ENCODE measurements at places on chromosomes 4 and X. TPM values are rescaled to one million over a fixed set of nuclear protein-coding genes. Genes with fewer than 3 reads are reported as not detected.

The TCEAL6 gene
- not detected for total RNA-seq

DNA sequence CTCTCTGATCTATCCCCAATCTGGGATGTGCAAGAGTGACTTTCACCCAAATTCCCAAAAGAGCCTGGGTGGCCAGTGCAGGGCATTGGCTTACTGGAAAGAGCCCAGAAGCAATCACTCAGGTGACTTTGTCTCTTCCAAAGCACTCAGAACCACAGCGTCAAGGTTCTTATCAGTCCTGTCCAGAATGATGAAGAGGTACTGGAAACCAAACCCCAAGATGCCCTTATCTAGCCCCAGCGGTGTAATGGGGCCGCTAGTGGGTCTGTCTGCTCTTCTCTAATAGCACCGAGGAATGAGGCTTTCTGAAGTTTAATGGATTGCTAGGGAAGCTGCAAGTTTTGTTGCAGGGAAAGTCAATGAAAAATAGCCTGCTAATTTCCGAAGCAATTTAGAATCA is 21.6 kb downstream of the CLNK start:
- no peak overlapping the region for H3K4me3 ChIP-seq
- no peaks in the 10 kb centered on the region for H3K36me3 ChIP-seq
- peaks cover 54% of the 10 kb centered on the region for H3K27me3 ChIP-seq
- H3K27ac ChIP-seq, result no peak overlapping the region
- no peaks in the 10 kb centered on the region for H3K4me1 ChIP-seq

The SSX4B gene
- not detected for total RNA-seq

The HS3ST1 gene
- total RNA-seq, result 2.4 TPM

The MAGEC1 gene
- not detected for total RNA-seq

GRCh38 chrX:114841051-114841450 is 176.4 kb downstream of the IL13RA2 start:
- no peaks in the 10 kb centered on the region for H3K4me1 ChIP-seq
- no peaks in the 10 kb centered on the region for H3K27me3 ChIP-seq
- no peak for DNase-seq
- H3K27ac ChIP-seq, result no peak overlapping the region
- H3K36me3 ChIP-seq, result no peaks in the 10 kb centered on the region

DNA sequence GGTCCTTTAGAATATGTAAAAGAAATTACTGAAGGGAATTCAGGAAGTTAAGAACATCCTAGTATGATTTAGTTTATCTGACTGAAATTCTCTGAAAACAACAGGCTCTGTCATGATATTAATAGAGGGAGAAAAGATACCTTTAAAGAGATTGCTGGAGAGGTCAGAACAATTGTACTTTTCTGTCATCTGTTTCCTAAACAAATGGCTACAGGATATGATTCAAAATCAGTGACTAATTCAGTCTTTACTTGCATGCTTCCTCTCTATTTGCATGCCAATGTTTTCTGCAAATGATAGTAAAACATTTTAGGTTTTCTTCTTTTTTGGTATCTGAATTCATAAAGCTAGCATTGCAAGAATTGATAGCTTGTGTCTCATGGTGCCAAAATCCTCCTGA is 616.7 kb upstream of the PCDH7 start:
- no peak for DNase-seq
- H3K4me1 ChIP-seq, result no peaks in the 10 kb centered on the region
- no peak overlapping the region for H3K4me3 ChIP-seq
- no peaks in the 10 kb centered on the region for H3K36me3 ChIP-seq

The PDGFRA gene
- 24.8 TPM for total RNA-seq

DNA sequence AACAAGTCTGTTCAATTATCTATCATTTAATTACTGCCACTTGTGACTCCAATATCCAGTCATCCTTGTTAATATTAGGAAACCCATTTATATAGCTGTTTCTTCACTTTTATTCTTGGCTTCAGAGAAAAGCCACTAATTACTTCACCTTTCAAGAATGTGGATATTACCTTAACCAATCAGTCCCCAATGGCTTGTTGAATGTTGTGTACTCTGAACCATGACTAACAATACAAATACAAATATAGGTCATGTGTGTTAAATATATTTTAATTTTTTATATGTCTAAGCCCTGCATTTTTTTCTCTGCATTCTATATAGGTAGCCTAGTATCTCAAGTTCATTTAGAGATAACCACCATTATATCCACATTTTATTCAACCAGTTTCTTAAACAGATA is 1513.4 kb upstream of the AGA start:
- H3K4me3 ChIP-seq, result no peak overlapping the region
- no peaks in the 10 kb centered on the region for H3K27me3 ChIP-seq
- DNase-seq, result no peak
- no peaks in the 10 kb centered on the region for H3K4me1 ChIP-seq
- H3K27ac ChIP-seq, result no peak overlapping the region

The MTTP gene
- 3.7 TPM for total RNA-seq

The CT45A3 gene
- total RNA-seq, result not detected

DNA sequence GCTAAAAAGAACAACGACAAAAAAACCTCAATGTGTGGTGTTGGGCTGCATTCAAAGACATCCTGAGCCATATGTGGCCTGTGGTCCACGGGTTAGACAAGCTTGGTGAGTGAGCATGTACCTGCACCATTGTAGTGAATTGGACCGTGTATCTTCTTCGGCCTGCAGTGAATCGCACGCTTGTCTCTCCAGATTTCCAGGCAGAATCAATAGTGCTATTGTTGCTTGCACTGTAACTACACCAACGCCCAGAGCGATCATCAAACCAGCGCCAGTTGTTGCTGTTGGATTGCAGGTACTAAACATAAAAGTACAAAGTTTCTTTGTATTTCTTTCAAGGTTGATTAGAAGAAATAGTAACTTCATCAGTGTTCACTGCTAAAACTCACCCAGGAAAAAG is 101.6 kb downstream of the HUWE1 start:
- no peak for DNase-seq
- H3K36me3 ChIP-seq, result peaks cover 98% of the 10 kb centered on the region
- no peaks in the 10 kb centered on the region for H3K27me3 ChIP-seq
- H3K4me3 ChIP-seq, result no peak overlapping the region
- H3K4me1 ChIP-seq, result no peaks in the 10 kb centered on the region

The ENPP6 gene
- total RNA-seq, result not detected

DNA sequence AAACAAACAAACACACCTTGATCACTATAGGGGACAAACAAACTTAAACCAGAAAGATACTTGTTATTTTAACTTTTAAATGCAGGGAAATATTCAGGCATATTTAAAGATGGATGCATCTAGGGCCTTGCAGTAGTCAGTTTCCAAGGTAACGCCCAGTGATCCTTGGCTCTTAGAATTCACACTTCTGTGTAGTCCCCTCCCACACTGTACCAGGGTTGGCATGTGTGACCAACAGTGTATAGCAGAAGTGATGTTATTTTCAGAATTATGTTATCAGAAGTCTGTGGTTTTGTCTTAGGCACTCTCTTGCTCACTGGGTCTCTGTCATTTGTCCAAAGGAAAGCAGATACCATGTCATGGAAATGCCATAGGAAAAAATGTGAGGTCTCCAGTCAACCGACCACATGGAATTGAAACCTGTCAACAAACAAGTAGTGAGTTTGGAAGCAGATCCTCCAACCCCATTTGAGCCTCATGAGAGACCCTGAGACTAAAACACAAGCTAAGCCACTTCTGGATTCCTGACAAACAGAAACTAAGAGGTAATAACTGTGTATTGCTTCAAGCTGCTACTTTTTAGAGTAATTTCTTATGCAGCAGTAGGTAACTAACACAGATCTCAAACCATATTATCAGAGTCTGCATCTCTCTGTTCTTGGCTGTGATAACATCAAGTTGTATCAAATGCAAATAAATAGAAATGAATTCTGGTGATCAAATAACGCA is 670.3 kb downstream of the KCTD8 start:
- no peaks in the 10 kb centered on the region for H3K36me3 ChIP-seq
- H3K4me3 ChIP-seq, result no peak overlapping the region
- H3K27me3 ChIP-seq, result no peaks in the 10 kb centered on the region

The SCLT1 gene
- 10.3 TPM for total RNA-seq

DNA sequence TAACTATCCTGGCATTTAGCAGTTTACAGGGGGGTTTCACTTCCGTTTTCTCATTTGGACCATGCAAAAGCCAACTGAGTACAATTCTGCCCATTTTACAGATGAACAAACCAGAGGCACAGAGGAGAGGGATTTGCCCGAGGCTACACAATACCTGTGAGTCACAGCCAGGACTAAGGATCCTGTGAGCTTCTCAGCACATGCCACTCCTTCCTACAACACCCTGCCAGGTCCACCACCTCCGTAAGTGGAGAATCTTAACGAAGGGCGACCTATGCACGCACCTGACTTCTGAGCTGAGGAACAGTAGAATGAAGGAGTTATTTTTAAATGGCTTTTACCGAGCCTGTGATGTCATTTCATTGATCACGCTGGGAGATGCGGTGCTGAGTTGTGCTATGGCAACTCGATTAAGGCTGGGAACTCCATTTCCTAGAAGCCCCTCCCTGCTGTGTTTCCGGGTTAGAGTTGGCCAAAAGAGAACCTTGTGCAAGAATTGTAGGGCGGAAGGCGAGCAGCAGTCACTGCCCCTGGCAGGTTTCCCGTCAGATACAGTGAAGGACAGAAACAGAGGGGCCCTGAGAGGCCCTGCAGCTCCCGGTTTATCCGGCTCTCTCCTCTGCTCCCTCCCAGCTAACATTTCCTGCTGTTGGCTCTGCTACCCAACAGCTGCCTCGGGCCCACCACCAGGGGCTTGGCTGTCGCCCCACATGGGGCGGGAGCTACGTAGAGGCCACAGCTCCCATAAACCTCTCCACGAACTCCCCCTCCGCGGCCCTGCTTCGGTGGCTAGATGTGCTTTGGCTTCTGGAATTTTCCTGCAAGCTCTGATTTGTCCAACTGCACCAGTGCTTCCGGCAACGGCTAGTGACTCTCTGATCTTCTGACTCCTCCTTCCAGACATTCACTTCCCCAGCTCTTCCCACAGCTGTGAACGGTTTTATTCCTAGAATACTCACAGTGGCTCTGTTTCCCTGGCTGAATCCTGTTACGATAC is 75.1 kb upstream of the USP9X start:
- peak overlapping the region; percentile 57 for H3K4me3 ChIP-seq
- peak; percentile 73 for DNase-seq
- peaks cover 9% of the 10 kb centered on the region for H3K4me1 ChIP-seq
- H3K27me3 ChIP-seq, result no peaks in the 10 kb centered on the region
- H3K27ac ChIP-seq, result peak overlapping the region; percentile 89

The CENPVL2 gene
- not detected for total RNA-seq

- H3K27ac ChIP-seq, result no peak overlapping the region
- H3K27me3 ChIP-seq, result peaks cover 9% of the 10 kb centered on the region
- no peak for DNase-seq
- no peaks in the 10 kb centered on the region for H3K36me3 ChIP-seq
Observed at GRCh38 chrX:140087875-140088274, 122.6 kb upstream of the CXorf66 start.

DNA sequence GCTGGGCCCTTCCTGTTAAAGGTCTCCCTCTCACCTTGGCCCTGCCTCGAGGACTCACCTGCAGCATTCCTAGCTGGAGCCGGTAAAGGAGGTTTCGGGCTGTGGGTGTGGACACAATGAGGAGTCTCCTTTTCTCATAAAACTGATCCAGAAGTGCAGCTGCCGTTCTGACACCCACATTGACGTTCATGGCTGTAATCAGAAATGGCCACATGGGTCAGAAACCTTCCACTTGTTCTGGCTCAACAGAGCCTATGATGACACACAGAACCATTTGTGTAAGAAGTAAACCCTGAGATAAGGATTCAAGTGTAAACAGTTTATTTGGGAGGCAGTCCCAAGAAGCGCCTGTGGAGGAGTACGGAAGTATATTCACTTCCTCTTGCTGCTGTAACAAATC is 63.8 kb downstream of the SRPX start:
- H3K4me1 ChIP-seq, result no peaks in the 10 kb centered on the region
- H3K27me3 ChIP-seq, result no peaks in the 10 kb centered on the region
- H3K4me3 ChIP-seq, result no peak overlapping the region
- H3K36me3 ChIP-seq, result peaks cover 12% of the 10 kb centered on the region
- DNase-seq, result no peak

The KLB gene
- not detected for total RNA-seq

GRCh38 chr4:176357359-176358082 is 37.8 kb downstream of the SPCS3 start:
- H3K4me1 ChIP-seq, result no peaks in the 10 kb centered on the region
- DNase-seq, result no peak
- H3K27me3 ChIP-seq, result no peaks in the 10 kb centered on the region
- no peak overlapping the region for H3K27ac ChIP-seq

- H3K27me3 ChIP-seq, result no peaks in the 10 kb centered on the region
- DNase-seq, result no peak
- no peaks in the 10 kb centered on the region for H3K36me3 ChIP-seq
- H3K4me3 ChIP-seq, result no peak overlapping the region
- no peaks in the 10 kb centered on the region for H3K4me1 ChIP-seq
Observed at GRCh38 chrX:14712096-14712495, 160.8 kb downstream of the FANCB start.

The SYAP1 gene
- total RNA-seq, result 18.1 TPM

GRCh38 chr4:86091201-86091600 is 268.7 kb downstream of the MAPK10 start:
- DNase-seq, result no peak
- no peak overlapping the region for H3K4me3 ChIP-seq
- no peaks in the 10 kb centered on the region for H3K36me3 ChIP-seq
- no peaks in the 10 kb centered on the region for H3K4me1 ChIP-seq
- H3K27ac ChIP-seq, result no peak overlapping the region
- no peaks in the 10 kb centered on the region for H3K27me3 ChIP-seq

The HSFX4 gene
- total RNA-seq, result not detected

DNA sequence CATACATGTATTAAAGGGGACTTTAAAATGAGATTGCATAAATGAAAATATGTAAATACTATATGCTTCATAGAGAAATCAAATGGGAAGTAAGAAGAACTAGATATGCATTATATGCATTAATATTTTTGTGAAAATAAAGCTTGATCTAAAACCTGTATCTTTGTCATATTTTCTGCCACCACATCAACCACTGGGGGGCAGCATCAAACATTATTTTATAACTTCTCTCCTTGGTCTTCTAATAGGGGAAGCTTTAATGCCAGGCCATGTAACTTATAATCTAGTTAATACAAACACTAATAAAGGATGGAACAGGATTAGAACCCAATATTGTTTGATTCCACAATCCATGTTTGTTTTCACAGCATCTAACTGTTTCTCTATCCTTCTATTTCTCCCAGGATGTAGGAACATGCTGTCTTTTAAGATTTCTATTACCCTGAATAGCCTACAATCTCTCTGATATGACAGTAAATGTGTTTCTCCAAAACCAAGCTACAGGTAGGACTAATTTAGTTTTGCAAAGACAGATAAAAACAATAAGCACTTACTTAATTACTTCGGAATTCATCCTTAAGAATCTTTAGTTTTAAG is 10.0 kb downstream of the QRFPR start:
- peak; percentile 22 for DNase-seq
- H3K36me3 ChIP-seq, result no peaks in the 10 kb centered on the region
- no peak overlapping the region for H3K4me3 ChIP-seq
- H3K27ac ChIP-seq, result no peak overlapping the region
- H3K4me1 ChIP-seq, result no peaks in the 10 kb centered on the region
- H3K27me3 ChIP-seq, result no peaks in the 10 kb centered on the region

- no peak overlapping the region for H3K4me3 ChIP-seq
- H3K27ac ChIP-seq, result no peak overlapping the region
- DNase-seq, result no peak
- no peaks in the 10 kb centered on the region for H3K27me3 ChIP-seq
Observed at GRCh38 chr4:27844376-27844775, 983.7 kb downstream of the STIM2 start.

The MAGED4 gene
- 0.47 TPM for total RNA-seq
